Stimulated activated CD8-positive, alpha-beta memory T cell treated with anti-CD3 and anti-CD28 coated beads, Interleukin-15, amount 100 ng/mL, for 1 hour (primary cell): ENCODE measurements at places on chromosomes 12 and 14.

DNA sequence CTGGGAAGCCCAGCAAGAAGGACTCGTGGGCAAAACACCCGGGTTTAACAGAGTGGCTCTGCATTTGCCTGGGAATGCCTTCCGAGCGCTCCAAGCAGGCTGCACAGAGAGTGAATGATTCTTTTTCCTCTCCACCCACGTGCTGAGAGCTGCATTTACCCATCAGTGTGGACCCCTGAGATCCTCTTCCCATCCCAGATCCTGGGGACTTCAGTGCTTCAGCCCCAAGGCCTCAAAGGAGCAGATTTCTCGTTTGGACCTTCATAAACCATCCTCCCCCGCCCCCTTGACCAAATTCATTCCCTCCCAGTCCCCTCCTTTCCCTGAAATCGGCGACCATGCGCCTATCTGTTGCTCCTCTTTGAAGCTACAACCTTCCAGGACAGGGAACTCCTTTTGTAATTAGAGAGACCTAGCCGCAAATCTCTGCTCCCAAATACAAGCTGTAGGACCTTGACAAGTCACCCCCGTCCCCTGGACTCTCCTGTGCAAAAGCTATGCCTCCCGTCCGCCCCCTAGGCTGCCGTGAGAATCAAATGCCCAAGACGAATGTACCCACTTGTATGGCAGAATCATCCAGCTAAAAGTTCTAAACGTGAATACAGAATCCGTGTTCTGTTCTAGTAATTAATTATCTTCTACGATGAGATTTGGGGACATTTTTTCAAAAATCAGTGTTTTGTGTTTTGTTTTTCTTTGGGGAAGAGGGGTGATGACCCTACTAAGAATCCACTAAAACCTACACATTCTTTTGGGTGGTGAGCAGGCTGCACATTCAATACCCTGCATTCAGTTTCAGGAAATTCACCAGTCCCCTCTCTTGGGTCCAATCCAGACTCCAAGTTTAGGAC lies 8.8 kb downstream of the TBX5 start:
- DNase-seq: no peak

DNA sequence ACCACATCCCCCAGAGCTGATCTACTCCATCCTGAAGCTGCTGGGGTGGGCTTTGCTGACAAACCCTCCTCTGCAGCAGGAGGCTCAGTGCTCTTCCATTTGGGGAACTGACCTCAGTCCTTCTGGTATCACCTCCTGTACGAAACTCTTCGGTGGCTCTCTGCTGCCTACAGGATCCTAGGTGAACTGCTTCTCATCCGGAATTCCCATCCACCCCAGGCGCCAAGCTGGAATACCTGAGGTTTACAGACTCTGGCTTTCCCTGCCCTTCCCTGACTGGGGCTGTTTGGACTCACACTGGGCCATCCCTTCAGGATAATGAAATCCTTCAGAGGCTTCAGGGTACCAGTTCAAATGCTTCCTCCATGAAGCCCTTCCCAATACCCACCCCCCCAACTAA lies 26.2 kb downstream of the GCN1 start:
- no peak for DNase-seq

- DNase-seq: no peak
Observed at GRCh38 chr12:6373022-6373787, 2.2 kb downstream of the SCNN1A start.

DNA sequence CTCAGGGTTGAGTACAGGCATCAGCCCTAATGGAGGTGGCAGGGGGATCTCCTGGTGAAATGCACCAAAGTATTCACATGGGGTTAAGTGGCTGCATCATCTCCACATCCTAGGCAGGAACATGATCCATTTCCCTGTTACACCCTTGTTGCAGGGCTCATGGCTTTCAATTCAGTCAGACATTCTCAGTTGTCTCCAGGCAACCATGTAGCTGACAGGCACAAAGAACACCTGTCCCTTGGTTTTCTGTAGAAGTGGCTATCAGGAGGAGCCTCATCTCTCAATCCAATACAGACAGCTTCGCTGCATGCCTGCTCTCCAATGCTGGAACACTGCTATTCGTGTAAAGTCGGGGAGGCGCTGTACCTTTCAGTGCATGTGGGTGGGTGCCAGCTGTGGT lies 299.0 kb upstream of the FOXG1 start:
- no peak for DNase-seq

- DNase-seq: no peak
Observed at GRCh38 chr12:48128800-48129199, 9.6 kb downstream of the PFKM start.

DNA sequence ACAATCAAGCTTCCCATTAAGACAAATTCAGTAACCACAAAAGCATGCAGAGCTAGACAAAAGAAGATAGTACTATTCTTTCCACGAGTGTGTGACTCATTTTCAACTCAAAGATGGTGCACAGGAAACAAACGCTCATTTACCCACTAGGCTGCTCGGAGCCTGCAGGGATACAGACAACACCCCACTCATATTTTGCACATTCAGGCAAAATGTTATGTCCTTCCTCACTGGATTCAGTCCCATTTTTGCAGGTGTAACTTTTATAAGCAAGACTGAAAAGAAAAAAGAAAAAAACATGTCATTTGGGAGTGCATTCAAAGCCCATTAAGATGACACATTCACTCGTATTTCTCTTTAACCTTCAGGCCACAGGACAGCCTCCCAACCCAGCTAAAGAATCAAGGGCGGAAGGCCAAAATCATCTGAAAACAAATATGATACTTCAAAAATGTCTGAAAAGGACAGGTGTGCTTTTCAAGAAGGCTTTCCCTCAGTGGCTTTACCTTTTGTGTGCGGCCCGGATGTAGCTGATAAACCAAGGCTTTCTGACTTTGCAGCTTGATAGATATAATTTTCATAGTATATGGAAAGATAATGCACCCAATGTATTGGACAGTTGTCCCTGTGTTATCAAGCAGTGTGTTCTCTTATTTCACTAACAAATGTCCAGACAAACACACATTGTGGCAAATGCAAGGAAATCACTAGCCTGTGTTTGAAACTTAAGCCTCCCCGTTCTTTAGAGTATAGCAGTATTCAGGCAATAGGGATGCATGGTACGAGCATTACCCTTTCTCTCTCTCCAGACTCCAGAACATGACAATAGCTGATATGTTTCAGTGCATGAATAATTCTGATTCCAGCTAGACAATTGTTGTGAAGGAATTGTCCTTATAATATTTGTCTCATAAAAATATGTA lies 147.8 kb upstream of the KRR1 start:
- no peak for DNase-seq

GRCh38 chr14:86321151-86321550 lies 791.2 kb downstream of the FLRT2 start:
- DNase-seq: no peak

DNA sequence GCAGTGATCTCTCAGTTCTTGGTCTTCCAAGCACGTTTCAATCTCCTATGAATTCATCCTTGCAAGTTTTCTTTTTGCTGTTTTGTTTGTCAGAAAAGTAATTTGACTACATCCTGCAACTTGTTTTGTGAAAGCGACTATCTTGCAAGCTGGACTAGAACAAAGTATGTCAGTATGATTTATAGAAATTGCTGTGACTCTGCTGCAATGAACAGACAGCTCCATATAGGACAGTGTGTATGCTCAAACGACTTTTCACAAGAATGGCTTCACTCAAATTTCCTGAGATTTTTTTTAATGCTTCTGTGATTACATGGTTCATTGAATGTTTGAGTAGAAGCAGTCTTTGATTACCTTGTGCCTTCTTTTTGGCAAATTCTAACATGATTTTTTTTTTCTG lies 123.5 kb upstream of the TRHDE start:
- no peak for DNase-seq
